ENCODE measurements at places on chromosomes 1 and 21.
A peak's percentile ranks its signal among the peaks of the same experiment; 100 is the strongest.

DNA sequence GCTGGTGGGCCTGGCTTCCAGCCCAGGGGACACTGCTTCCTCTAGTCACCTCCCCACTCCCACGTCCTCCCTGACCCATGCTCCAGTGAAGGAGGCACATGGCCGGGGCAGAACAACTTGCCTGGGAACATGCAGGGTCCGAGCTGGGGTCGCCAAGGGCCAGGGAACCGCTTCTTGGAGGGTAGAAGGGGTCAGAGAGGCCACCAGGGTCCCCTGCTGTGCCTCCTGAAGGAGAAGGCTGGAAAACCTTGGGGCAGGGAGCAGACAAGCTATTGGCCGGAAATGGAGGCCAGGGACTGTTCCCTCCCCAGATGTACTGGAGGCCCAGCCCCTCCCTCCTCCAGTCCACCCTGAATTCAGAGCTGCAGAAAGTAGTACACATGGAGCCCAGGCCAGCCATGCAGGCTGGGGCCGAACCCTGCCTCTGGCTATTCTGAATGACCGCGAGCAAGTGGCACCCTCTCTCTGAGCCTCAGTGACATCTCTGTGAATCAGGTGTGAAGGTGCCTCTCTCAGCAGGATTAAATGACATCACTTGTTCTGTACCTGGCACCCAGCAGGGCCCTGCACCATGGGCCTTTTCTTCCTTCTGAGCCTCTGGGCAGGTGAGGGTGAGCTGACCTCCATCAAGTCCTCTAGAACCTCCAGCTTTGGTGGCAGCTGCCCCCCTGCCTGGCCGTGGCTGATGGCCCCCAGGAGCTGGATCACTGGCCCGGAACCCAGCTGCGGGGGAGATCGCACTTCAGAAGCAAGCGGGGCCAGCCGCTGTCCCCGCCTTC is 15.7 kb downstream of the SPOCD1 start:
- peak; percentile 14 for ATAC-seq

- ATAC-seq = peak; percentile 80
These were observed 243.0 kb downstream of the SLC45A1 start for GRCh38 chr1:8560611-8561544.

- no peak for ATAC-seq
These were observed 67.6 kb upstream of the GUCA2B start for GRCh38 chr1:42085596-42085995.

- ATAC-seq = no peak
These were observed 91.9 kb upstream of the CTTNBP2NL start for GRCh38 chr1:112304126-112304525.

DNA sequence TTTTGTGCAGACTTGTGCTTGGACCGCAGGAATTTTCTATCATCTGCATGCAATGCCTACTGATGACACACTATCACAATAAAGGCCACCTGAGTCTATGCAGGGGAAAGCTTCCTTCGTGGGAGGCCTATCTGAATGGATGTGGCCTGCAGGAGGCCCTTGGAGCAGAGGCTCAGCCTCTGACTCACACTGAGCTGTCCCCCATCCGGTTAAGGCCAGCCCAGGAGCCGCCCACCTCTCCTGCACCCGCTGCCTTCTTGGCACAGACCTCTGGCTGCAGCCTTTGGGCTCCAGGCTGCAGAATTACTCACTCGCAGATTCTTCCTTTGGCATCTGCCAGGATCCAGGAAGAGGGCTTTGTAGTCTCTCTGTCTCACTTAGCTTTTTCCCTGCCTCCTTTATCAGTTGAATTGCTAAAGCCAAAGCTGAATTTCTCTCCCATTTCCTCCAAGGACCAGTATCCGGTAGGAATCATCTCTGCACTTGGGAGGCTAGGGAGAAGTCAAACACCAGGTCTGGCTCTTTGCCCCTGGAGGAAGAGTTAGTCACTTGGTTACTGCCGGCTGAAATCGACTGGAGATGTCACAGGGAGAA is 65.1 kb upstream of the JUN start:
- peak; percentile 99 for ATAC-seq

GRCh38 chr1:181179987-181180365 is 91.5 kb downstream of the IER5 start:
- ATAC-seq = no peak

DNA sequence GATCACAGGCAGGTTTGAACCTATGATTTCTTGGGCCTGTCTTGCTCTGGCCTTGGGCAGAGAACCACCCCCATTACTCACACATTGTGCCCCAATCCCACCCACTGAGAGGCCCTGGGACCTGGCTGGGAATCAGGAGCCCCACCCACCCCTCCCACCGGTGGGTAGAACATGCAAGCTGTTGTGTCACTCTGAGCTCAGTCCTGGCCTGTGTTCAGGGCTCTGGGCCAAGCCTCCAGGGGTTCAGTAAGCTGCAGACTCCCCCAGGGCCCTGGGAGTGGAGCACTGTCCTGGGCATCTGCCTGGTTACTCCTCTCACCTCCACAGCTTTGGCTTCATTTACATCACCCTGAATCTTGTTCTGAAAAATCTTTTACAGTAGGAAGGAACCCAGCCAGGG is 270.5 kb downstream of the RRAGC start:
- peak; percentile 95 for ATAC-seq

DNA sequence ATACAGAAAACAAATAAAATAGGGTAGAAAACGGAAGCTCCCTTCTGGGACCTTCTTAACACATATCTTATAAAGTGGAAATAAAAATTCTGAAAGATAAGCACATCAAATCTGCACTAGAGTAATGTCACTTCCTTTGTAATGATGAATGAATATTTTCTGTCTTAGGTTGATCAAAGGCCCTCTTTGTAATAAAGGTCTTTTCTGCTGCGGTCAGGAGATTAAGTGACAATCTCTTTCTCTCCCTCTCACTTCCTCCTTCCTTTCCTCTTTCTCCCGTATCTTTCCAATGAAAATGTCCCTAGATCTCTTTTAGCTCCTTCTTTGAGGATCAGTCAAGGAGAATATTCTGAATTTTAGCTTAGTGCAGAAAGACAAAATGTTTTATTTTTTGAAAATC is 33.8 kb downstream of the TMCO1 start:
- no peak for ATAC-seq

GRCh38 chr21:36704281-36704957 is 5.5 kb downstream of the SIM2 start:
- no peak for ATAC-seq

All from esophagus mucosa (tissue), 1 donor.